ENCODE measurements at places on chromosomes 3 and 15. TPM values are rescaled to one million over a fixed set of nuclear protein-coding genes. Genes with fewer than 3 reads are reported as not detected.

GRCh38 chr3:72473156-72473555 is 375.1 kb downstream of the SHQ1 start:
- no peak for DNase-seq

Gene CRYGS
- total RNA-seq: 1.0 TPM

- DNase-seq: peak; percentile 76
Observed at GRCh38 chr15:83653639-83654378, at the start of gene ADAMTSL3. Gene ADAMTSL3 (plus strand): TSS chr15:83654123. CDS start chr15:83655762, 1,639 bp downstream.

Gene SLITRK3
- total RNA-seq: 0.11 TPM

GRCh38 chr15:100863075-100863795 is 16.4 kb upstream of the ALDH1A3 start:
- DNase-seq: no peak

GRCh38 chr15:65862682-65863081 is 6.6 kb upstream of the RAB11A start:
- no peak for DNase-seq

GRCh38 chr3:34237946-34238345 is 439.5 kb downstream of the PDCD6IP start:
- DNase-seq: no peak

DNA sequence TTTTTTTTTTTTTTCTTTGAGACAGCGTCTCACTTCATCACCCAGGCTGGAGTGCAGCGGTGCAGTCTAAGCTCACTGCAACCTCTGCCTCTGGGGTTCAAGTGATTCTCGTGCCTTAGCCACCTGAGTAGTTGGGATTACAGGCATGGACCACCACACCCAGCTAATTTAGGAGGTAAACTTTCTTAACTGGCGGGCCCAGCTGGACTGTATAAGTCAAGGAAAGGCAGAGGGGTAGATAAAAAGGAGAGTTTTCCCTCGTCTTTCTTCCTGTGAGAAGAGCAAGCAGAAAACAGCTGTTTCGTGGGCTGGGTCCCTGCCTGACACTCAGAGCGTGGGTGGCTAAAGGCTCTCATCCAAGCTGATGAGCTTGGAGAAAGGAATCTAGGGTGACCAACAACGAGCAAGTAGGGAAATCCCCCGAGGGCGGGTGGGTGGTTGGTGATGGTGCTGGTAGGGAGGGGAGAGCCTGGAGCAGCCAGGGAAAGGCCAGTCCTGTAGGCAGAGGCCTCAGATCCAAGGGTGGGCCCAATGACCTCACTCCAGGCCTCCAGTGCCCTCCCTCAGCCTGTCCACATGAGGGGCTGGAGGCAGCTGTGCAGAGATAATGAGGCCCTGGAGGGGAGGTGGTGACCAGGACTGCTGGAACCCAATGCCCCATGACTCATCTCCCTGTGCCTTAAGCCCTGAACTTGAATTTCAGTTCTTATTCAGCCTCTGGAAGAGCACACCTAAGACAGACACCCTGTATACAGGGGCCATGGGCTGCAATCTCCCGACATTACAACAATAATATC is 43.1 kb upstream of the LIMD1 start:
- DNase-seq: no peak

Gene CHRM5
- 0.11 TPM for total RNA-seq

Gene LAMB2
- 432 TPM for total RNA-seq

DNA sequence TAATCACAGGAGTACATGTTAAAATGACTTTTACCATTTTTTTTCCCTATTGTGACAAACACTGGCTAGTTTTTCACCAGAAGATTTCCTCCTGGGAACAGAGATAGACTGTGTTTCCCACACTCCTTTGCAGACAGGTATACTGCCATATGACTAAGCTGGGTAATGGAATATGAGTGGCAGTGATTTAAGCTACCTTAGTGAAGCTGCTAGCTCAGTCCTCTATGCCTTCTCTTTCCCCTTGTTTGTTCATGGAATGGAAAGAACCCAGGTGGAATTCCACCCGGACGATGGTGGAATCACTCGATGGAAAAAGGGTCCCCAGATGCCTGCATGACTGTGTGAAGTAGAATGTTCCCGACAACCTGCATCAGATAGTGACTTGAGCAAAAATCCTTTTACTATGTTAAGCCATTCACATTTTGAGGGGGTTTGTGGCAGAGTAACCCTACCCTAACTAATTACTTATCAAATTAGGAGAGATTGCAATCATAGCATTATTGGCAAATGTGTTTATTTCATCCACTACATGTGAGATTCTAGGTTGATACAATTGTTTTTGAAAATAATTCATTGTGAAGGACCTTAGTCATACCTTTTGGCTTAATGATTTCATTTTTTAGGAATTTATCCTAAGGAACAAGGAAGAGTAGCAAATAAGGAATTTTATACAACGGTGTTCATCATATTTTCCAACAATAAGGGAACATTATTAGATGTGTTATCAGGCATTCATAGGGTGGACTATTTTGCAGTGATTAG is 16.5 kb downstream of the THSD4 start:
- no peak for DNase-seq

Gene SCN11A
- total RNA-seq: 1.7 TPM

DNA sequence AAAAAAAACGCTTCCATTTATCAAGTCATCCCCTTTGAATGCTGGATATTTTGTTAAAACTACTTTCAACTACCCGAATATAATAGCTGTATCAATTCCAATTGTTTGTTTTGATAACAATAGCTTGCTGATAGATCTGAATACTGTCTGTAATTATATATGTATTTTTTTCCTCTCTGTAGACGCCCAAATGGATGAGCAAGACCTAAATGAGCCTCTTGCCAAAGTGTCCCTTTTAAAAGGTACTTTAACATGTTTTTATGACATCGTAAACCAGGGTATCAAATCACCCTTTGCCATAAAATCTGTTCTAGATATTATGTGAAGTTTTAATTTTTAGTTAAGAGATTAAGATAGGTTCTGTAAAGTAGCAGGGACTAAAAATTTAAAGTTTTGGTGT is 111.5 kb upstream of the FLNB start:
- no peak for DNase-seq

Gene TMCO5A
- total RNA-seq: 2.8 TPM

Gene CDHR4
- not detected for total RNA-seq

Gene UACA
- total RNA-seq: 35.2 TPM

Gene CHST2
- 9.7 TPM for total RNA-seq

Gene CADPS
- 7.7 TPM for total RNA-seq

Gene BSN
- 0.82 TPM for total RNA-seq

Gene ANKUB1
- not detected for total RNA-seq

GRCh38 chr3:144343343-144343742 is 371.7 kb downstream of the DIPK2A start:
- no peak for DNase-seq

- no peak for DNase-seq
Observed at GRCh38 chr15:68599560-68600071, 20.8 kb downstream of the CORO2B start.

GRCh38 chr3:112857526-112857925 is 10.9 kb upstream of the CD200R1L start:
- DNase-seq: no peak

GRCh38 chr3:161035711-161036110 is 69.4 kb downstream of the B3GALNT1 start:
- DNase-seq: no peak

Gene NT5DC2
- total RNA-seq: 70.8 TPM

Gene ZPLD1
- 0.28 TPM for total RNA-seq

DNA sequence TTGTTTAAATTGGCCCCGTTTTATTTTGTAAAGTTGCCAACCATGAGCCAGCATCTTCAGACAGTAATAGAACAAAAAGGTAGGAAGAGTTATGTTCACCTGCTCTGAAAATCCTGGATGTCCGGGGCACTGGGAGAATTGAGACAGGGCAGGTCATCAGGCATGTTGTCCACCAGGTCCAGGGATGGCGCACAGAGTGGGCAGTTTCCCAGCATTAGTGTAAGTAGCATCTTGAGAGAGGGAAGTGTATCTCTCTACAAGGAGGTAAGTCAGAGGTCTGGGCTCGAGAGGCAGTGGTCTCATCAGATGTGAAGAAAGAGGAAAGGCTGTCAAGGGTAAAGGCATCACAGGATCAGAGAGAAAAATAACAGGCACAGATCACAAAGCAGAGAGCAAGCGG is 339.4 kb downstream of the CLSTN2 start:
- DNase-seq: no peak

GRCh38 chr15:51191766-51192165 is 97.1 kb upstream of the TNFAIP8L3 start:
- DNase-seq: no peak

GRCh38 chr3:54862526-54862925 is 65.3 kb downstream of the LRTM1 start:
- no peak for DNase-seq

Gene SRGAP3
- 50.3 TPM for total RNA-seq

DNA sequence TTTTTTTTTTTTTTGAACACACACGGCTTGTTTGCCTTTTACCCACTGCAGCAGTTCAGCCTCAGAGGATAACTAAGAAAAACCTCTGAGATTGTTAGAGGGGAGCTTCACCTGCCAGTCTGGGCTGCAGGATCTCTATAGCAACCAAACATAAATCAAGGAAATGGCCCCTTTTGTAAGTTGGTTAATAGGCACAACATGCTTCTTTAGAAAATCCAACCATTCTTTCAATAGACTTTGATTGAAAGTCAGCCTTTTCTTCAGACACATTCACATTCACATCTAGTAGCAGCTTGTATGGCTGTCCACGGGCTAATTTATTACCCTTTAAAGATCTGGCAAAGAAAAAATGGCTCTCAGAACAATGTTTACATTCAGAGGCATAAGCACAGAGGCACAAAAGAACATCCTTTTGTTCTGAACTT is 136.6 kb upstream of the RARB start:
- DNase-seq: no peak

Data from prostate gland (tissue), 2 donors.